NCI-H226 (cell line): ENCODE measurements at places on chromosomes 6 and 20.

- DNase-seq: no peak
Observed at GRCh38 chr6:17957904-17958620, 29.4 kb downstream of the KIF13A start.

- DNase-seq: peak; percentile 51
Observed at GRCh38 chr6:19024737-19025136, 637.6 kb downstream of the RNF144B start.

GRCh38 chr6:141483598-141484061 lies 649.1 kb upstream of the GJE1 start:
- DNase-seq: peak; percentile 62

GRCh38 chr6:74654296-74654695 lies 551.6 kb downstream of the COL12A1 start:
- no peak for DNase-seq

DNA sequence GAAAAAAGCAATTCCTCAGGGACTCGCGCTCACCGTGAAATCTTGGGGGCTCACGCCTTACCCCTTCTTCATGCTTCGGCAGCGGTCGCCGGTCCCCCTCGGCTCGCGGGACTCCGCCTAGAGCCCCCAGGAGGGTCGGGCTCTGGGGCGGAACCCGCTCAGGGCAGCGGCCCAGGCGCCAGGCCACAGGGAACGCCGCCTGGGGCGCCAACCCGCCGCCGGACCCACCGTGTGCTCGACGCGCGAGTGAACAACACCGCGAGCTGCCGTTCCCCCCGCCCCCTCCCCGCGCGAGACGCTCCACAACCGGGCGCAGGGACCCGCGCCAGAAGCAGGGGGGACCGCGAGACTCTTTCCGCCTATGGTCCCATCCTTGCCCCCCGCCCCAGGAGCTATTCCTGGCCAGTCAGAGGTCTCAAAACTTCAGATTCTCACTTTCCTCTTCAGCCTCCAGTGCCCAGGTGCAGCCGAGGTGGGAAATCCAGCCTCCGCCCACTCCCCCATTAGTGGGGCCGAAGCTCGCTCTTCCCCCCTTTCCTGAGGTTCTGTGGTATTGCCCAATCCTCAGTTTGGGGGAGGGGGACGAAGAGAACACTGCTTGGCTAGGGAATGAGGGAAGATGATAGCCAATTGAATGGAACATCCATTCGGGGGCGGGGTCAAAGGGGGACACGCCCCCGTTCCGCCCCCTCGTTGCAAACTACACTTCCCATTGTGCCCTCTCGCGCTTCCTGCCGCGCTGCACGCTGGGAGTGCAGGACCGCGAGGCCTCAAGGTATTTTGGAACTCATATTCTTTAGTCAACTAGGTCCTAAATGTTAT lies at the start of gene WASF1:
TSS of gene WASF1 (minus strand) at position 265 of the 822 bp plus-strand sequence. CDS start 52,069 bp downstream, outside the sequence.
- peak; percentile 95 for DNase-seq

DNA sequence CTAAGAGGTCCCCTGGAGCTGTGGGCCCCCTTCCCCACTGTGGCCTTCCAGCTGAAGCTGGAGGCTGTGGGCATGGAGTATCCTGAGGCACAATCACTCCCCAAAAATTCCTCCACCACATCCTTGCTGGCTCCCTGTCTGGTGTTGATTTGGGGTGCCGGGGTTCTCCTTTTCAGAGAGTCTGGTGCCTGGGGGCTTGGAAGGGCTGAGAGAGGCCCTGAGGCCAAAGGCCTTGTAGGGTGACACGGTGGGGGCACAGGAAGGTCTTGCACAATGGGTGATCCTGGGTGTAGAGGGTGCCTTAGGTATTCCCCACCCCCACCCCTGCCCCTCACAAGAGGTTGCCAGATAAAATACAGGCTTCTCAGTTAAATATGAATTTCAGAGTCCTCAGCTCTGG lies 33.2 kb upstream of the VEGFA start:
- DNase-seq: no peak
